ENCODE measurements at places on chromosomes 13 and 19.

- no peaks in the 10 kb centered on the region for H3K27me3 ChIP-seq
- H3K4me3 ChIP-seq = no peak overlapping the region
- H3K4me1 ChIP-seq = peaks cover 22% of the 10 kb centered on the region
These were observed 42.7 kb downstream of the GATAD2A start for GRCh38 chr19:19448238-19448544.

- H3K4me3 ChIP-seq = peak overlapping the region; percentile 99
These were observed 569 bp downstream of the POLR1D start for GRCh38 chr13:27622102-27622820.

- H3K27ac ChIP-seq = no peak overlapping the region
- H3K36me3 ChIP-seq = no peaks in the 10 kb centered on the region
- H3K4me3 ChIP-seq = no peak overlapping the region
- no peaks in the 10 kb centered on the region for H3K27me3 ChIP-seq
These were observed 90.9 kb upstream of the GPR183 start for GRCh38 chr13:99398071-99398470.

- no peaks in the 10 kb centered on the region for H3K27me3 ChIP-seq
- no peak overlapping the region for H3K27ac ChIP-seq
- no peaks in the 10 kb centered on the region for H3K36me3 ChIP-seq
- H3K4me3 ChIP-seq = no peak overlapping the region
- H3K4me1 ChIP-seq = no peaks in the 10 kb centered on the region
- DNase-seq = no peak
These were observed 30.6 kb upstream of the SLC7A10 start for GRCh38 chr19:33256261-33256660.

Data from mesendoderm (in vitro differentiated cells).